Activated CD4-positive, alpha-beta T cell treated with anti-CD3 and anti-CD28 coated beads, Interleukin-2, amount 10 ng/mL, durations not matched to agents 24 days and 14 days (primary cell): ENCODE measurements at places on chromosomes 4 and X. TPM values are rescaled to one million over a fixed set of nuclear protein-coding genes. Genes with fewer than 3 reads are reported as not detected.
A peak's percentile ranks its signal among the peaks of the same experiment; 100 is the strongest.

- no peak for DNase-seq
Measured at GRCh38 chr4:52959541-52959940, 97.4 kb downstream of the RASL11B start.

DNA sequence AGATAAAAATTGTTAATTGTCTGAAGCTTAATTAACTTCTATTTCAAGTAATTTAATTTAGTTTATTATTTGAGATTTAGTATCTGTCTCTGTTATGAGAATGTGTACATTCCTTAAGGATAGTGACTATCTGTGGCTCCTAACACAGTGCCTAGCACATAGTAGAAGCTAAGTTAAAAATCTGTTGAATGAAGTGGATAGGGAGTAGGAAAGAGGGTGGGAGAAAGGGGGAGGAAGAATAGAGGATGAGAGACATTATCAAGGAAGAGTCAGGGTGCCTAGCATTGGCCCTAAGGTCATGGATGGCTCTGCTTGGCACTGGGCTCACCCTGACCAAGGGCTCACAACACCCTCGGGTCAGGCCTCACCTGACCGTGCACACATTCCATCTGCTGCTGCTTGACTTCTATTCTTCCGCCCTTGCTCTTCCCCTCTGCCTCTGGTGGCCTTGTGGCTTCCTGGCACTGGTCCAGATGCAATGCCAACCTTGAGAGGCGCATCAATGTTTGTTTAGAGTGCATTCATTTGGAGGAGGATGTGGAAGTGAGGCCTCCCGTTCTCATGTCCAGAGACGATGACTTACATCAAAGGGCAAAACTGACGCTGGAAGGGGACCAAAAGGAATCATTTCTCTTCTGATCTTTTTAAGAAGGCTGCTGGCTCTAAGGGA lies 42.3 kb downstream of the TRIM2 start:
- no peak for DNase-seq

- DNase-seq, result no peak
Measured at GRCh38 chrX:42102586-42103282, 179.4 kb upstream of the CASK start.

DNA sequence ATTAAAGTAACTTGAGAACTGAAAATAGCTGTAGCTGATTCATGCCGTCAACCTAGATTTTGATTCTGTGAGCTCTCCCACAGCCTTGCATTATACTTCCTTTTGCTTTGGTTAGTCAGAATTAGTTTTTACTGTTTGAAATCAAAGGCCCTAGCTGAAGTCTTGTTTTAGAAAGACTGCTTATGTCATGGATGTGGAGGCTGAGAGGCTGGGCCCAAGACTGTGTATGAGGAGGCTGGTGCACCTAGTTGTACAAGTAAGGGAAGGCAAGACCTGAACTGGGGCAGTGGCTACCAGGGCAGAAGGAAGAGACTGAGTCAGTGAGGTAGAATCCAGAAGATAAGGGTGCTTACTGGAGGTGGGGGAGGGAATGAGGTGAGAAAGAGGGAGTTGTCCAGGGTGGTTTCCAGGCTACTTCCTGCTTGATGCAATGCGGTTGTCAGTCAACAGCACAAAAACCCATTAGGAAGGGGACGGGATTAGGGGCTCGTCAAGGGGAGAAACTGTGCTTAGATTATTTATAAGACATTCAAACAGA lies 76.2 kb upstream of the PAGE3 start:
- no peak for DNase-seq

GRCh38 chr4:182684796-182685195 lies 232.4 kb downstream of the DCTD start:
- DNase-seq, result no peak

GRCh38 chrX:101950581-101950980 lies 18.8 kb upstream of the ZMAT1 start:
- no peak for DNase-seq

DNA sequence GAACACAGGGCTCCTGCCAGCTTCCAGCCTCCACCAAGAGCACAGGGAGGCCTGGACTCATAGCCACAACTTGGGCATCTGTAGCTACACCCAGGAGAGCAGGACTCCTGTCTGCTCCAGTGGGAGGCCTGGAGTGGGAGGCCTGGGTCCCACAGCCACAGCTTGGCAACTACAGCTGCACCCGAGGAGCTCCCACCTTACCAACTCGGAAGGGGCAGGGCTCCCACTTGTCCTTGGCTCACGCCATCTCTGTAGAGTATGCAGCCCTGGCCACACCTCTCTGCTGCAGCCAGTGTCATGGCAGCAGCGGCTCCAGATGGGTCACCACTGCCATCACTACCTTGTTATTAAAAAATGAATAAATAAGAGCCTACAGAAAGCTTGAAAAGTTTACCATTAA lies 45.5 kb downstream of the ARAP2 start:
- no peak for DNase-seq

DNA sequence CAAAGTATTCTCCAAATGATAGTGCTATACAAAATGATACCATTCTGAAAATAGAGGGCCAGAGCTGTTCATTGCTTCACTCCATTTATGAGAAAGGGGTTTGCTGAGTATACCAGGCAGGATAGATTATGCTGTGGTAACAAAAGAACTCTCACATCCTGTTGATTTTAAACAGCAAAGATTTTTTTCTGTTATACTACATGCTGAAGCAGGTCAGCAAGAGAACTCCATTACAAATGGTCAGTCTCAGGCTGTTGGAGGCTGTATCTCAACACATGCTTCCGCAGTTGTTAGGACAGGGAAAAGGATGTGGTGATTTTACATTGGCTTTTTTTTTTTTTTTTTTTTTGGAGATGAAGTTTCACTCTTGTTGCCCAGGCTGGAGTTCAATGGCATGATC lies 13.7 kb upstream of the KLHL5 start:
- peak; percentile 67 for DNase-seq

- DNase-seq, result no peak
Measured at GRCh38 chr4:45646885-45647590, 476.8 kb downstream of the GABRG1 start.

- no peak for DNase-seq
Measured at GRCh38 chr4:92387459-92388069, 83.8 kb downstream of the GRID2 start.

GRCh38 chr4:108146819-108147218 lies 21.9 kb downstream of the LEF1 start:
- DNase-seq, result peak; percentile 66

- DNase-seq, result no peak
Measured at GRCh38 chr4:13495753-13496152, 11.6 kb upstream of the RAB28 start.

DNA sequence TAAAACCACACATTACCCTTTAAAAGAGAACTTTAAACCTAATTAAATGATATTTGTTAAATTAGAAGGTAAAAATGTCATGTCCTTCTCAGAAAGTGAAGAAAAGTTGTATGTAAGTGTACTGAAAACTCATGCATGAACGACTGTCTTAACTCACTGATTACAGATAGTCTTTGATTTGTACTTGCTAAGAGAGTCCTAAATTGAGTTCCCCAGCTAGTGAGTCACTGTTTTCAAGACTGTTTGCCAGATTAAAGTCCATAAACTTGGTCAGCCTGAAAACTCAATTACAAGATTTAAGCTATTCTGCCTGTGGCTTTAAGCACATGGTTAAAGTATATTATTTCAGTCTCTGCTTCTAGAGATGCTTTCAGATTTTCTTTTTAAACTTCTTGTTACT lies 124.9 kb upstream of the ZCCHC13 start:
- no peak for DNase-seq

DNA sequence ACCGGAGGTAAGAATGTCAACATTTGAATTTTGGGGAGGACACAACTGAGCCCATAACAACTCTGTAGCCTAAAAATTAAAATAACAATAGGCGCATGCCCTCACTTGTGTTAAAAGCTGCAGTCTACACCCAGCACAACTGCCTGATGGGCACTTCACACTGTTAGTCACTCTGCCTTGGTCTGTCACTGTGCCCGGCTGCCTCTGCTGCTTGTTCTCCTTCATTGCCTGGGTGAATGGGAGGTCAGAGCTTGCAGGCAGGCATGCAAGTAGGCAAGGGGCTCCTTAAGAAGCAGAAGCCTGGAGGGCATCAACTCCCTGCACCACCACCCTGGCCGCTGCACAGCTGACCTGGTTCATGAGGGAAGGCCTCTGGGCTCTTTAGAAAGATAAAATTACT lies 374.8 kb downstream of the MID1IP1 start:
- DNase-seq, result no peak

GRCh38 chr4:176052744-176053143 lies 12.9 kb upstream of the WDR17 start:
- DNase-seq, result no peak

- DNase-seq, result no peak
Measured at GRCh38 chrX:29870608-29871007, 344.8 kb upstream of the MAGEB2 start.

The GJB1 gene
- total RNA-seq, result not detected in 2 replicates

The C4orf36 gene
- total RNA-seq, result not detected in 2 replicates

The CD38 gene
- total RNA-seq, result 89.6 and 103 TPM in 2 replicates

The AFM gene
- total RNA-seq, result not detected in 2 replicates

The MAGEC1 gene
- not detected in 2 replicates for total RNA-seq

The XK gene
- 0.14 and 0.17 TPM in 2 replicates for total RNA-seq

The CT45A1 gene
- not detected in 2 replicates for total RNA-seq

The AVPR2 gene
- total RNA-seq, result not detected in 2 replicates

The S100P gene
- 2.1 and 2.8 TPM in 2 replicates for total RNA-seq

The CXXC4 gene
- not detected in 2 replicates for total RNA-seq

The RELL1 gene
- 15.7 and 19.1 TPM in 2 replicates for total RNA-seq

The UNC5C gene
- not detected in 2 replicates for total RNA-seq

The RHOXF1 gene
- not detected in 2 replicates for total RNA-seq

The CCDC158 gene
- not detected in 2 replicates for total RNA-seq

The ARHGEF9 gene
- 16.7 and 18.9 TPM in 2 replicates for total RNA-seq
